ENCODE measurements at places on chromosomes 7 and 10. TPM values are rescaled to one million over a fixed set of nuclear protein-coding genes. Genes with fewer than 3 reads are reported as not detected.

The THSD7A gene
- total RNA-seq, result 1.5 TPM

The PLA2G12B gene
- not detected for total RNA-seq

The WNT16 gene
- 0.05 TPM for total RNA-seq

- no peak for DNase-seq
These were observed 8.0 kb downstream of the GRIFIN start for GRCh38 chr7:2468227-2468626.

- DNase-seq, result no peak
These were observed 847.1 kb upstream of the MBL2 start for GRCh38 chr10:53619671-53620070.

The CYP2C19 gene
- not detected for total RNA-seq

The GPR26 gene
- total RNA-seq, result 0.09 TPM

The ANXA8L1 gene
- total RNA-seq, result 8.6 TPM

DNA sequence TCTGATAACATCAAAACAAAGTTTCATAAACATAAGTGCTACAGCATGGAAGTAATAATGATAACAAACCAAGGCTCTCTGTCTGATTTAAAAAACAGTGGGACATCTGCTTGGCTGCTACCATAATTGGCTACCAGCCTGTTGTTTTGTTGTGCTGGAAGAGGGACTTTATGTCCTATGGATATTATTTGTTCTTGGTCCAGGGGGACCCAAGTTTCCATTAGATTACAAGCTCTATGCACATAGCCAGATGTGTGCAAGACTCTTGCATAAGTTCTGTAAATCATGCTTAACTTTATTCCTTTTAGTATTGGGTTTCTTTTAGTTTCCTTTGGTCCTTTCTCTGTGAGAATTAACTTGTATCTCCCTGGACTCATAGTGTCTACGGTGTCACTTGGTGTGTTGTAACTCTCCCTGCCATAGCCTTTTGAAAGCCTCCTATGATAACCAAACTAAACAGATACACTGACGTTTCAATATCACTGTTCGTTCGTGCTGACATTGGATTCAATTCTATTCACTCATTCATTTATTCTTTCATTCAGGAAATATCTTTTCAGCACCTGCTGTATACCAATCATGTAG, 41.4 kb upstream of the CD36 start:
- DNase-seq, result no peak

DNA sequence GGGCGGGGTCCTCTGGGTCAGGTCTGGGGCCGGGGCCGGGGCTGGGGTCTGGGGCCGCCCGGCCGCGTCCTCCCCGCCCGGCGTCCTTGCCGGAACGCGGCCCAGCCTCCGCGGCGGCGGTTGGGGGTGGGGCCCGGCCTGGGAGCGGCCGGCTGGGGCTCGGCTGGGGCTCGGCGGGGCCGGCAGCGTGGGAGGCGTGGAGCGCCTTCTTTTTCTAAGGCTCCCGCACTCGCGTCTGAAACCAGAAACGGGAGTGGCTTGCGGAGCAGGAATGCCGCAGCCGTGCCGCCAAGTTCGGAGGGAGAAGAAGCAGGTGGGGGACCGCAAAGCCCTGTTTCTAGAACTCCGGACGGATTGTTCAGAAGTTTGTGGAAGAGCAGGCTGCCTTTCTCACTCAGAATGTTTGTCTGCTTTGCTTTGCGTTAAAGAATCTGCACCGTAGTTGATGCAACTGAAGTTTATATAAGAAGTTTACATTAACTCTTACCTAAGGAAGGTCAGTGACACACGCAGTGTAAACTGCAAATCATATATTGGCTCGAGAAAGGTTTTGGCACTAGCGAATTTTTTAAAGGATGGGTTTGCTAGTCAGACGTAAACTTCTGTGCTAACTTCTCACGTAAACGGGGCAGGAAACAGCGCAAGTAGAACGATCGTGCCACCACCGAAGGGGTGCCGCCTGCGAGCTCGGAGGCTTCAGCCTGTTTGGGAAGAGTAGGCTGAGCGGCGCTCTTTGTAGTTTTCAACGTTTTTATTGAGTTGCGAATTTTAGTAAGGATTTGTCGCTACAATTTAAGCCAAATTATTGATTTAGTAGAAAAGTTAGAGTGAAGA, 729 bp downstream of the DNAJB6 start:
- DNase-seq, result no peak

DNA sequence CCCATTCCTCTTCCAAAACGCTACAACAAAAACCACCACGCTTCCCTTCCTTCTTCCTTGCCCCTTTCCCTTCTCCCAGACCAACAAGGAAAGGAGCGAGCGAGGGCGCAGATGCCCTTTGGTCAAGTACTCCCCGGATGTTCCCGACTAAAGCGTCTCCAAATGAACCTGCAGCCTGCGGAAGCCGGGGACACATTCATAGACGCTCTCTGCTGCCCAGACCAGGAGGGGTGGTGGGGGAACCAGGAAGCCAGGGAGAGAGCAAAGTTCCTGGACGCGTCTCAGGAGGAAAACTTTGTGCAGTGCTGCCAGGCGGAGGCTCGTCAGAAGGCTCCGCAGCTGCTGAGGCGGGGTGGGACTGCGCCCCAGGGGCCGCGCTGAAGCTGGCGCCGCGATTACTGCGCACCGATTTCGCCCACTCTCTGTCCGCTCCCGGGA, 754 bp downstream of the SEMA3D start:
- DNase-seq, result no peak

- DNase-seq, result no peak
These were observed 127.0 kb downstream of the SORCS1 start for GRCh38 chr10:107037192-107038122.

- no peak for DNase-seq
These were observed 44.2 kb upstream of the AQP1 start for GRCh38 chr7:30867483-30867882.

The CLDN3 gene
- 6.0 TPM for total RNA-seq

DNA sequence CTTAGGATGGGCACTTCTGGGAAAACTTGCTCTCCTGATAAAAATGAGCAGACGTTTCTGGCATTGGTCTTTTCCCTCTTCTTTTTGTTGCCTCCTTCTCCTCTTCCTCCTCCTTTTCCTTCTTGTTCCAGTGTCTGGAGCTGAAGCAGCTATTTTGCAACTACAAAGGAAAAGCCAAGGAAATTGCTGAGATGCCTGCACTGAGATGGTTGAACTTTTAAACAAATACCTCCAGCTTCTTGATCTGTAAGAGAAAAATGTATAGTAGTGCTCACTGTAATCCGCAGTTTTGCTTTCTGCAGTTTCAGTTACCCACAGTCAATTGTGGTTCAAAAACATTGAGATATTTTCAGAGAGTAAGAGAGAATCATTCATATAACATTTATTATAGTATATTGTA, 7.5 kb upstream of the SND1 start:
- DNase-seq, result no peak

DNA sequence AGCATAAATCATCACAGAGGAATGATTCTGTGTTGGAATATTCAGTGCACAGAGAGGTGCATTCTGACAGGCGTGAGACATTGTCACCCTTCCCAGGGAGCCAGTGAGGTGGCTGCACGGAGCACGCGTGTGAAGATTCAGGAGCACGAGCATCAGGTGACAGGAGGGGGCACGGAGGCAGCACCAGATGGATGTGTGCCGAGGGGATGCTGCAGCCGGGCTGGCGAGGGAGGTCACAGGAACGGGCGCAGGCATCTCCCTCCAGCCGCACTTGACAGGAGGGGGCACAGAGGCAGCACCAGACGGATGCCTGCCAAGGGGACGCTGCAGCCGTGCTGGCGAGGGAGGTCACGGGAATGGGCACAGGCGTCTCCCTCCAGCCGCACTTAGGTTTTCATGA, 66.5 kb downstream of the DIP2C start:
- no peak for DNase-seq

The CRPPA gene
- 1.4 TPM for total RNA-seq

The SPOCK2 gene
- 91.6 TPM for total RNA-seq

The PITX3 gene
- total RNA-seq, result 0.05 TPM

The ELN gene
- total RNA-seq, result 5.2 TPM

The MDFIC gene
- 24.5 TPM for total RNA-seq

The CASP2 gene
- total RNA-seq, result 18.6 TPM

The HYAL4 gene
- total RNA-seq, result 0.05 TPM

The NPFFR1 gene
- 0.05 TPM for total RNA-seq

GRCh38 chr7:137820156-137820555, 26.6 kb downstream of the DGKI start:
- DNase-seq, result no peak

GRCh38 chr7:151346470-151346769, 4.8 kb downstream of the NUB1 start:
- no peak for DNase-seq

DNA sequence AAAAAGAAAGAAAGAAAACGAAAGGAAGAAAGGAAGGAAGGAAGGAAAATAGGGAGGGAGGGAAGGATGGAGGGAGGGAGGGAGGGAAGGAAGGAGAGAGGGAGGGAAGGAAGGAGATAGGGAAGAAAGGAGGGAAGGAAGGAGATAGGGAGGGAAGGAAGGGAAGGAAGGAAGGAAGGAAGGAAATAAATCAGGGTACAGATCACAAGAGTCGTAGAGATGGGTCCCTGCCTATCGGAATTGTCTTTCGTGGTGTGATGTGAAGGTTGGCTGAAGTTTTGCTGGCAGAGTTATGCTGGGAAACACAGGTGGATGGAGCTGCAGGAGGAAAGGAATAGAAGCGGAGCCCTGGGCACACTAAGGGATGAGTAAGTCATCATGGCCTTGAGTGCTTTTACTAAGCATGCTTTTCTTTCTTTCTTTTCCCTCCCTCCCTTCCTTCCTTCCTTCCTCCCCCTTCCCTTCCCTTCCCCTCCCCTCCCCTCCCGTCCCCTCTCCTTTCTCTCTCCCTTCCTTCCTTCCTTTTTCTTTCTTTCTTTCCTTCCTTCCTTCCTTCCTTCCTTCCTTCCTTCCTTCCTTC, 11.9 kb upstream of the TPST1 start:
- no peak for DNase-seq

The ZNF727 gene
- 0.24 TPM for total RNA-seq

The C10orf62 gene
- not detected for total RNA-seq

DNA sequence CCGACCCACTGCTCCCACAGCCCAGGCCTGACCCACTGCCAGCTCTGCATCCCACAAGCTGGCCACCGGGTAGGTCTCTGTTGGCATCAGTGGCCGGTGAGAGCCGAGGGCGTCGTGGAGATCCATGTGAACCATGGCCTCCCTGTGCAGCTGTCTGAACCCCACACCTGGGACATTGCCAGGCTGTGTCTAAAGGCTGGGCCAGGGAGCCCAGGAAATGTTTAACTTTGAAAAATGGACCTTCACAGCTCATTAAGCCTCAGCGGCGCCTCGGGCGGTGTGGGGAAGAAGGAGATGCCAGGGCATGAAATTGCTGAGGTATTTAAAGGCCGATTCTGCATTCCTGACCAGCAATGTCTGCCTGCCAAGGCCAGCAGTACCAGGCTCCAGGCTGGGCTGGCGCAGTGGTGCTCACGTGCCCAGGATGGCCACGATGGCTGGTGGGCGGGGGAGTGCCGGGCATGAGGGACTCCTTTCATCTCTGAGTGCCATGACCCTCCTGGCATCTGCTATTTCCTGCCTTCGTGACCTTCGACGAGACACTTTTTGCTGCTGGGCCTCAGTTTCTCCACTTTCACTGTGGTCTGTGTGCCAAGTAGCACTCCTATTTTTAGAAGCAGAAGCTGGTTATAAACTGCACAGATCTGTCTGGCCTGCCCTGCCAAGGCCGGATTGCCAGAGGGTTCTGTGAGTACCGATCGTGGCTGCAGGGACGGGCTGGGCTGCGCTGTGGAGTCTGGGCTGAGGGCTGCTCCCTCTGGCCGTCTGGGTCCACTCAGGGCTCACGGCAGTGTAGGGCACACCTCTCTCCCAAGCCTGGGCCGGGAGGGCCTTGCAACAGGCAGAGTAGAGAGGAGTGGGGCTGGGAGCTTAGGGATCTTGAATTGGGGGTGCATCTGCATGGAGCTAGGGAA, 21.8 kb downstream of the ELFN1 start:
- no peak for DNase-seq

GRCh38 chr10:91880310-91880709, 29.0 kb downstream of the FGFBP3 start:
- no peak for DNase-seq

GRCh38 chr10:129915526-129916378, 48.3 kb downstream of the EBF3 start:
- DNase-seq, result no peak

DNA sequence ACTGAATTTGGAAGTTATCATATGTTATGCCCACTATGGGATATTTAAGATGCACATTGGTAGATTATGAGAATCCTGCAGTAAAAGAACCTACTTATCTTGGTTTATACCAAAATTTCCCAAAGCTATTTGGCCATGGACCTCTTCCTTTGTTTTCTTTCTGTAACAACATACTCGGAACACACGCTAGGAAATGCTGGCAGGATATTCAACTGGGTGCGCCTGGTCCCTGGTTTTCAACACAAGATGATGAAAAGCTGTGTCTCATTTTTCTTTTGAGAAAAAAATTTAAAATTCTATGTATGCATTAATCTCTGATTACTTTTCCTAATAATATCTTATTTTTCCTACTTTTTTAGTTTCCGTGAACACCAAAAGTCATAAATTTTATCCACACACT, 128.5 kb upstream of the NRP1 start:
- no peak for DNase-seq

- DNase-seq, result no peak
These were observed 182.2 kb upstream of the PRR15 start for GRCh38 chr7:29381206-29382094.

GRCh38 chr7:101129603-101130117, 2.8 kb downstream of the SERPINE1 start:
- DNase-seq, result no peak

DNA sequence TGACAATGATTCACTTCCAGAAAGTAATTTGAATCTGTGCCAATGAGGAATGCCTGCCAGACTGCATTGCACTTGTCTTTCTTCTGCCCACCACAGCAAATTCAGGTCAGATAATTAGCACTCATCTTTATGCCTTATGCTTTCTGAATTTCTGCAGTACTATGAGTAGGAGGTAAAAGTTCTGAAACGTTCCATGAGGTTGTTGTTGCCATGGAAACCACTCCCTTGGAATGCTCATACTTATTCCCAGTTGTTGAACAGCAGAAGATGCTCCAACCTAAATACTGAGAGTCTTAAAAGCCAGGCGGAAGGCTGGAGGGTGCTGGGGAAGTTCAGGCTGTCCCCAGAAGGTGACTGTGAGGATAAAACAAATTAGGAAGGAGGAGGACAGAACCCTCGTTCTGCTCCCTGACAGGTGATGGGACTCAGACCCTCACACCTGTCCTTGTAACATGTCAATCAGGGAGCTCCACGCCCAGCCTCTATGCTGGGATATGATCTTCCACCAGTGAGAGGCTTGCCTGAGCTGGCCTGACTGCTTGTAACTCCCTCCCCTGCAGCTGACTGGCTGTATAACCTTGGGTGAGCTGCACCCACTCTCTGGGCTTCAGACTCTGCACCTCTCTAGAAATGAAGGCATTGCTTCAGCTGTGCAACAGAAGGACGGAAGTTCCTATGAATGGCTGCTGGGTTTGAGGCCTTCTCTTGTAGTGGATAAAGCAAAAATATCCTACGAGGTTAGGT, 554.3 kb upstream of the MGMT start:
- no peak for DNase-seq

Data from thymus (tissue), 14 donors.